Retinal pigment epithelial cell (primary cell): ENCODE measurements at places on chromosomes 2 and 18.

- DNase-seq = no peak
These were observed 94.7 kb upstream of the CWC22 start for GRCh38 chr2:180101846-180102245.

DNA sequence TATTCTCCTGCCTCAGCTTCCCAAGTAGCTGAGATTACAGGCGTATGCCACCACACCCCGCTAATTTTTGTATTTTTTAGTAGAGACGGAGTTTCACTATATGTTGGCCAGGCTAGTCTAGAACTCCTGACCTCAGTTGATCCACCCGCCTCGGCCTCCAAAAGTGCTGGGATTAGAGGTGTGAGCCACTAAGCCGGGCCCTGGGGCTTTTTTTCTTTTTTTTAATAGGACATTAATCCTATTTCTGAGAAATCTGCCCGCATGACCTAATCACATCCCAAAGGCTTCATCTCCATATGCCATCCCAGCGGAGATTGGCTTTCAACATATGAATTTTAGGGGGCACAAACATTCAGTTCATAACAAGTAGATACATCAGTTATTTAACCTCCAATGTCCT, 128.6 kb downstream of the CNTNAP5 start:
- no peak for DNase-seq

- DNase-seq = no peak
These were observed 56.8 kb upstream of the SPAG16 start for GRCh38 chr2:213227458-213227857.

DNA sequence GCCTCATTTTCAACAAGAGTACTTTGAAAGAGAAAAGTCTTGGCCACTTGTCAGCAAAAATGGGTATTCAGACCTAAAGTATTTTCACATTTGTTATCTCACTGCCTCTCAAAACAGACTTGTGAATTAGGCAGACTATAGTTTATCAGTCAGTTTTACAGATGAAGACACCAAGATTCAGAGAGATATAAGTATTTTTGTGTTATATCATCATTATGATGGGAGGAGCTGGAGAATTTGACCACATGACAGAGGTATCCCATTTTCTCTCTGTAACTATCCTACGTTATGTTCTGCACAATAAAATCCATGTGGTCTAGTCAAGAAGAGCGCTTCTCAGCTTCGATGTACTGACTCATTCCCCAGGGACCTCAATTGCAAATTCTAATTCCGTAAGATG, 213.7 kb downstream of the MYCN start:
- DNase-seq = no peak

- peak; percentile 35 for DNase-seq
These were observed 85.1 kb upstream of the FZD5 start for GRCh38 chr2:207854484-207855440.

GRCh38 chr2:23905155-23905554, 21.8 kb downstream of the ATAD2B start:
- no peak for DNase-seq

DNA sequence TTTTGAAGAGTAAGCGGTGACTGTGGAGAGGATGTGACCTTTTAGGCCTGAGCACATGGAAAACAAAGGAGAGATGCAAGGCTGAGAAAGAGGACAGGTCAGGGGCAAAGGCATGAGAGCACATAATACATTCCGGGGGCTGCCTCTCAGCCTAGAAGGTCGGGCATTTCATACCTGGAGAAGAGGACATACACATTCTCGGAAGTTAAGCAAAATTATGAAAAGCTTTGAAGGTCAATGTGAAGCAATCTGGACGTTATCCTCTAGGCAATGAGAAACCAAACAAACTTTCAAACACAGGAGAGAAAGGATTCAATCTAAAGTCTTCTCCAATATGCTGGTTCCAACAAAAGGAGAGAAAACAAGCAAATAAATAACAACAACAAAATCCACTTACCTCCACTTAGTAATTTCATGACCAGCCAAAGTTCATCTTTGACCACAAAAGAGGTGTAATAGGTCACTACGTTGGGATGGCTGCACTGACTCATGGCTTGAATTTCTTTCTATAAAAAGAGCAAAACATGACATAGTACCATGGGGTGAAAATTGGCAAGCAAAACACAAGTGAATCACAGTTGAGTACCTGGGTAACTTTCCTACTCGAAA, 80.4 kb downstream of the STK39 start:
- no peak for DNase-seq

- DNase-seq = no peak
These were observed 79.6 kb downstream of the LBH start for GRCh38 chr2:30310955-30311354.

DNA sequence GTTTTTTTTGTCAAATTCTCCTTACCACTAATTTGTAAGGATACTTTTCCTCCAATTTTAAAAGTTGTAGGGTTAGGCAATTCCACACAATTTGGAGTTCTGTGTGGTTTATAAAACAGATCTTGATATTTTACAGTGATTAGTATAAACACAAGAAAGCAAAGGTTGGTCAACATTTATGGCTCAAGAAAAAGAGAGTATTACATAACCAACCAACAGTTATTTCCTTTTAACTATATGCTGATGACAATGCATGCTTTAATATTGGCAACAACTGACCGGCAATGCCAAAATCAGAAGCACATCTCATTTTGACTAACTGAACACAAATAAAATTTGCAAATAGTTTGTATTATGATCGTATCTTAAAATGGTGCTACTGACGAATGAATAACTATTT, 137.2 kb downstream of the CDH2 start:
- DNase-seq = no peak

DNA sequence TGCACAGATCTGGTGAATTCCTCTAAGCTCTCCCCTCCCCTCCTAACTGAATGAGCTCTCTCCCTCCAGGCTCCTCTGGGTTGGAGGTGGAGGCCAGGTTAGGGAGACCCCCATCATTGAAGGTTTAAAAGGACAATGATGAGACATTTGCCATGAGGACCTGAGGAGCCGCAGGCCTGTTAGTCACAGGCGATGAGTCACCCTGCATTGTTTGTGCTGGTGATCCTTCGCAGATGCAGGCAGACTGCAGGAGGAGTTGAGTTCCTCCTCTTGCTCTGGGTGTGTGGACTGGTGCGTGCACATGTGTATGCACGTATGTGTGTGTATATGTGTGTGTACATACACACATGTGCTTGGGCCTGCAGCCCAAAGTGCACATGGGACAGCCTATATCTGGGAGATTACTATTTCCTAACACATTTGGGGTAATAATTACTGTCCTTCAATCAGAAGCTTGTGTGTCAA, 42.0 kb downstream of the MCFD2 start:
- peak; percentile 93 for DNase-seq

DNA sequence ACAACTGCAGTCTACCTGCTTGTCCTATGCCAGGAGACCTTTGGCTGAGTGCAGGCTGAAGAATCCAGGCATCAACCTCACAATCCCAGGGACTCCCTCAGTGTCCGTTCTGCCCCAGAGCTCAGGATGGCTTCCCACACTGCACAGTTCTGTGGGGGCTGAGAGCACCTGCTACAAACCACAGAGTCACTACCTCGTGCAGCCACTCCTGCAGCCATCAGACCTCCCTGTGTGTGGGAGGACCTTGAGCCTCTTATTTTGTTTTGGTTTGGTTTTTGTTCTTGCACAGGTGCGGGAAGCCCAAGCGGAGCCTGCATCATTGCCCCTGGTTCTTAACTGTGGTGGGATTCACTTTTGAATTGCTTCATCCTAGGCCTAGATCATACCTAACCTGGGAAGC, 31.0 kb downstream of the NAT8 start:
- no peak for DNase-seq

- DNase-seq = no peak
These were observed 44.3 kb upstream of the MRPL33 start for GRCh38 chr2:27727257-27727656.

DNA sequence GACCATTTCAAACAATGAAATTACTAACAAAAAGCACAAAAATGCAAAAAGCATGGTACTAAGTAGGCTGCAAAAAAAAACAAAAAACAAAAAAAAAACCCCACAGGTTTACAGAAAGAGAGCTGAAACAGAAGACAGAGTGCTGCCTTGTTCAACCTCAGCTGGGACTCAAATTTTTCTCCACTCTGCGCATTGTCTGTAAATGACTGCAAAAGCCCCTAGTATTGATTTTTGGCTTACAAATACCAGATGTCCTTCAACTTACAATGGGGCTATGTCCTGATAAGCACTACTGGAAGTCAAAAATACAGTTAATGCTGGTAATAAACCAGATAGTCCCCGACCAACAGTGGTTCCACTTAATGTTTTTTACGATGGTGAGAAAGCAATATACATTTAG, 42.2 kb downstream of the UBE2E3 start:
- DNase-seq = no peak

GRCh38 chr2:216070195-216070594, 11.4 kb downstream of the PECR start:
- no peak for DNase-seq

DNA sequence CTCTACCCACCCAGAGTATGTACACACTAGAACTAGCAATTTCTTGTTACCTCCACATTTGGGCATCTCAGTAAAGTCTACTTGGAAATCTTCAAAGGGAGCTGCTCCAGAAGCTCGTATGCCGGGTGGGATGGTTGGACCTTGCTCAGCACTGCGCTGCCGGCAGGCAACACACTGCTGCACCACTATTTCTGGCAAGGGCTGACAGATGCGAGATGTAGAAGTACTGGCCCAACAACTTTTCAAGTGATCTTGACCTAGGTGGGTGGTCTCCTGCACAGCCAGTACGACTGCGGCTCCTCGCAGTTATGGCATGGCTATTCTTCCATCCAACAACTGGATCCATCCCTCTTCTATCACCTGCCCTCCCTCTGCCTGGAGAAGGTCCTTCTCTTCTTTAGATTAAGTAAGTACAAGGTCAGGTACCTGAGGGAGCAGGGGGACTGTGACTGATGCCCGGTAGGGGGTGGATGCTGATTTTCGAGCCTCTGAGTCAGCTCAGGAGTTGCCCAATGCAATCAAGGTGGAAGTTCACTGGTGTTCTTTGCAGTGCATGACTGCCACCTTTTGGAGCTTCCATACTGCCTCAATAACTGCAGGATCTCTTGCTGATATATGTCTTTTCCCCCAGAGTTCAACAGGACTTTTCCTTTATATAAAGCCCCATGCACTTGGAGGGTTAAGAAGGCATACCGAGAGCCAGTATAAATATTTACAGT, 100.4 kb upstream of the SLC1A4 start:
- DNase-seq = no peak

DNA sequence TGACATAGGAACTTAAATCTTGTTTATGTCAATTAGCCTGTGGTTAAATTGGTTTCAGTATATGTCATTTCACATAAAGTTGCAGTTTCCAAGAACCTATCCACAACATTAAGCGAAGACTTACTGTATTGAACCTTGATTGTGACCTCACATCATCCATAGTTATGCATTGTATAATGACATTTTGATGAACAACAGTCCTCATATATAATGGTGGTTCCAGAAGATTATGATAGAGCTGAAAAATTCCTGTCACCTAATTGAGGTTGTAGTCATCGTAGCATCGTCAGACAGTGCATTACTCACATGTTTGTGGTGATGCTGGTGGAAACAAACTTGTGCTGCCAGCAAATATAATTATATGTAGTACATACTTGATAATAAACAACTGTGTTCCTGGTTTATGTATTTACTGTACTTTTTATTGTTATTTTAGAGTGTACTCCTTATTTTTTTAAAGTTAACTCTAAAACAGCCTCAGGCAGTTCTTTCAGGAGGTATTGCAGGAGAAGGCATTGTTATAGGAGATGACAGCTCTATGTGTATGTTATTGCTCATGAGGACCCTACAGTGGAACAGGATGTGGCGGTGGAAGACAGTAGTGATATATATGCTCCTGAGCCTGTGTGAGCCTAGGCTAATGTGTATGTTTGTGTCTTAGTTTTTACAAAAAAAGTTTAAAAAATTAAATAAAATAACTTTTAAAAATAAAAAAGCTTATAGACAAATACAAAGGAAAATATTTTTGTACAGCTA, 56.6 kb downstream of the UBE2E3 start:
- no peak for DNase-seq
